Suprapubic skin (tissue), 4 donors: ENCODE measurements at places on chromosomes 12 and 14. TPM values are rescaled to one million over a fixed set of nuclear protein-coding genes. Genes with fewer than 3 reads are reported as not detected.

CINP gene
- 29.0 TPM for total RNA-seq

ACOT6 gene
- not detected for total RNA-seq

DPF3 gene
- total RNA-seq: 3.4 TPM

EML5 gene
- 0.68 TPM for total RNA-seq

SLC10A1 gene
- total RNA-seq: not detected

HOXC13 gene
- total RNA-seq: 6.0 TPM

ANKRD33 gene
- total RNA-seq: not detected

ADAMTS20 gene
- total RNA-seq: not detected

PLEKHD1 gene
- 1.5 TPM for total RNA-seq

NRDE2 gene
- 22.4 TPM for total RNA-seq

LRRC74A gene
- total RNA-seq: not detected

KRT6B gene
- 228 TPM for total RNA-seq

PUS7L gene
- total RNA-seq: 6.4 TPM

RPGRIP1 gene
- total RNA-seq: not detected

GPRC5A gene
- 11.0 TPM for total RNA-seq

RTN1 gene
- total RNA-seq: 7.5 TPM

ARHGAP9 gene
- total RNA-seq: 5.7 TPM

GPD1 gene
- total RNA-seq: 74.5 TPM

AHNAK2 gene
- 829 TPM for total RNA-seq

SLC17A8 gene
- total RNA-seq: not detected

CCDC38 gene
- total RNA-seq: not detected

FBXW8 gene
- total RNA-seq: 19.0 TPM
